ENCODE measurements at places on chromosomes 4 and X.

DNA sequence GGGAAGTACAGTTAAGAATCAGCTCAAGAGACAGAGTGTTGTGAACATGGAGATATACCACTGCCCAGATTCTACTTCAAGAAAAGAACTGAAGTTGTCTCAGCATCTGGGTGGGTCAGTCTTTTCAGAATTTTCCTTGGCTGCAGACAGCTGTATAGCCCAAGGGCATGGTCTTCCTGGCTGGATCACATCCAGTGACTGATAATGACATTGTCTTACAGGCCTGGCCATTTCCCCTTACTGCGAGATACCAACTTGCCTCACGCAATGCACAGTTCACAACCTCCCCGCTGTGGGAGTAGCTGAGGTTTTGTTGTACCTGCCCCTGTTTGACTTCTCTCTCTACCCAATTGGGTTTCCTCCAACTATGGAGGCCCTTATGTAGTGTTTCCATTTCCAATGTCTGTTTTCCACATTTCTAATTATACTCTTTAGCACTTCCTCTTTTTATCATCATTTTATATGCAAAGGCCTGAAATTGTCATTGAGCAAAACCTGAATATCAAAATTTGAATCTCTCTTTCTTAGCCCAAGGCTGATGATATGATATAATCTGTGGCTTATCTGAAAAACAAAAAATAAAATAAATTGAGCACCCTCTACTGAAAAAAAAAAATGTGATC, 209.1 kb downstream of the NAF1 start:
- no peak for DNase-seq

- no peak for DNase-seq
Measured at GRCh38 chrX:42846741-42847140, 68.8 kb upstream of the PPP1R2C start.

- no peak for DNase-seq
Measured at GRCh38 chr4:37188100-37188499, 56.4 kb upstream of the NWD2 start.

GRCh38 chr4:132114885-132115284, 1034.2 kb upstream of the PCDH10 start:
- DNase-seq, result no peak

GRCh38 chrX:44282753-44283152, 60.7 kb downstream of the EFHC2 start:
- DNase-seq, result no peak

Measured in SW 1271 (cell line).